Large intestine (tissue), 12 donors: ENCODE measurements at places on chromosomes 1 and 21.
A peak's percentile ranks its signal among the peaks of the same experiment; 100 is the strongest.

- no peak for DNase-seq
Observed at GRCh38 chr1:180962178-180962577, 49.5 kb downstream of the KIAA1614 start.

GRCh38 chr1:2526824-2527555, 594 bp upstream of the PANK4 start:
- DNase-seq = no peak

DNA sequence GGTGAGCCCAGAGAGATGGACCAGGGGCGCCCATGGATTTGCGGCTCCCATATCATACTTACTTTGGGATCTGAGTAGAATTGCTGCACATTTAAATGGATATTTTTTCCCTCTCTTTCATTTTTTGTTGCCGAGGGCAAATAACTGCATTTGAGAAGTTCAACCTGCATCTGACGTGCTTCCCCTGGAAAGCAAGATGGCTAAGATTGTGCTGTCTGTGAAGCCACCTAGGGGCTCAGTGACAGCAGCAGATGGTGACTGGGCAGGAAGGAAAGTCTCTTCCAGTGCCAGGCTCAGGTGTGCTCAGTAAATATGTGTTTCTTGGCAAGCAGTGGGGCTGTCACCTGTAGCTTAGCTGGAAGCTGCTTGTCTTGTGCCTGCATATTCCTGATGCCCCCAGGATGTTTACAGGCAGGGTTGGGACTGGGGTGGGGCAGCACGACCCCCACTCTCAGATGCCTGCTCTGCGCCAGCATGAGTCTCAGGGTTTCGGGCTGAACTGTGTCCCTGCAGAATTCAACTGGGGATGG, 59.8 kb upstream of the ETV3 start:
- no peak for DNase-seq

DNA sequence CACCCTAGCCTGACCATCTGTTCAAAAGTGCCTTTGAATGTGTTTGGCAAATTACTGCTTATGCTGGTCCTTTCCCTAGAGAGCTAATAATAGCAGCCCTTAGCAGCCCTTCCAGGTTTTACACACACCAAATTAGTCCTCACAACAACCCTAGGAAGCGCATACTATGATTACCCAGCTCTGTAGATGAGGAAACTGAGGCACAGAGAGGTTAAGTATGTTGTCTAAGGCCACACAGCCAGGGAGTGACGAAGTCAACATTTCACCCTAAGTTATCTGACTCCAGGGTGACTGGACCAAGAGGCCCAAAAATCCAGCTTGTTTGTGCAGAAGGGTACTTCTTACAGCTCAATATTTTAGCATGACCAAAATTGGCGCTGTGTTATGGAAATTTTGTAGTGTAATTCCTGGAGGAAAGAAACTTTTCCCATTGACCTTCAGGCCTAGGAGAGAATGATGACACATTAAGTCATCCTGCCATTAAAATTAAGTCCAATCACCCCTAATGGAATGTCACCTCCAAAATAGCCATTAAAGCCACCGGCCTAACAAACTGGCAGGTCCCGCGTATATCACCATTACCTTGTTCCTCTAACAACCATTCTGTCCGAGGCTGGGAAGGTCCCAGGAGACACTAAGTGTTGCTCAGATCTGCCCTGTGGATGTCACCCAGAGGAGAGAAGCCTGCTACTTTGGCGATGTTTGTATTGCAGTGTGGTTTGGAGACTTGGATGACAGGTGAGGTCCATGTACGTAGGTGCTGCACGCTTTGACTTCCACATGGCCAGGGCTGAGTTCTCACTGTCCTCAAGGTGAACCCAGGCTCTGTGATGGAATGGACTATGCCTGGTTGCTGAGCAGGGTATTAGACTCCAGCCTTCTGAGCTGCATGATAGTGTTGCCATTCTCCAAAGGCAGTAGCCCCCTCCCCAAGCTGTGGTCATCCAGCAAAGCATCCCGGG, 258.3 kb downstream of the TOMM20 start:
- DNase-seq = no peak

GRCh38 chr1:235022981-235023710, 105.5 kb downstream of the TOMM20 start:
- DNase-seq = no peak

- DNase-seq = no peak
Observed at GRCh38 chr1:177686933-177687332, 282.9 kb downstream of the SEC16B start.

GRCh38 chr1:46190539-46190938, 7.7 kb downstream of the POMGNT1 start:
- no peak for DNase-seq

GRCh38 chr1:245969283-245969682, 537.8 kb downstream of the SMYD3 start:
- DNase-seq = no peak

- no peak for DNase-seq
Observed at GRCh38 chr1:117371441-117372151, 4.3 kb downstream of the MAN1A2 start.

DNA sequence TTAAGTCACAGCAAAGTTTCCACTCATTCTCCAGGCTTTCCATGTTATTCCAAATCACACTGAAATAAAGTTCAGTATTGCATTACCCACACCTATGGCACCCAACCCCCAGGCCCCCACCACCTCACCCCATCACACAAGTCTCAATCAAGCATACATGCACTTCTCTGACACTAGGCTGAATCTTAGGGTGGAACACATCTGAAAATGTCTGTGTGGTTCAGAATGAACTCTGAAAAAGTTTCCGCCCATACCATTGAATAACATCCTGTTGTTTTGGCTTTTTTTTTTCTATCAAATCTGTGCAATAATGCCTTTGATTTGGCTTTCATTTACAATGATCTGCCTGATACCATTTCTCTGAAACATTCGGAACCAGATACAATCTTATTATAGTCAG, 25.8 kb upstream of the LRRC8C start:
- DNase-seq = no peak

GRCh38 chr1:200296091-200296661, 113.7 kb downstream of the ZNF281 start:
- DNase-seq = no peak

- no peak for DNase-seq
Observed at GRCh38 chr1:15066191-15066590, 87.4 kb upstream of the TMEM51 start.

GRCh38 chr1:245301162-245301580, 146.4 kb downstream of the KIF26B start:
- DNase-seq = no peak

DNA sequence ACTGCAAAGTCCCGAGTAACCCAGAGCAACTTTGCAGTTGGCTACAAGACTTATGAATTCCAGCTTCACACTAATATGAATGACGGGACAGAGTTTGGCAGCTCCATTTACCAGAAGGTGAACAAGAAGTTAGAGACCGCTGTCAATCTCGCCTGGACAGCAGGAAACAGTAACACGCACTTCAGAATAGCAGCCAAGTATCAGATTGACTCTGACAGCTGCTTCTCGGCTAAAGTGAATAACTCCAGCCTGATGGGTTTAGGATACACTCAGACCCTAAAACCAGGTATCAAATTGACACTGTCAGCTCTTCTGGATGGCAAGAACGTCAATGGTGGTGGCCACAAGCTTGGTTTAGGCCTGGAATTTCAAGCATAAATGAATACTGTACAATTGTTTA, 66.8 kb downstream of the ACBD6 start:
- DNase-seq = no peak

- peak; percentile 15 for DNase-seq
Observed at GRCh38 chr1:88317396-88317795, 366.7 kb upstream of the PKN2 start.

DNA sequence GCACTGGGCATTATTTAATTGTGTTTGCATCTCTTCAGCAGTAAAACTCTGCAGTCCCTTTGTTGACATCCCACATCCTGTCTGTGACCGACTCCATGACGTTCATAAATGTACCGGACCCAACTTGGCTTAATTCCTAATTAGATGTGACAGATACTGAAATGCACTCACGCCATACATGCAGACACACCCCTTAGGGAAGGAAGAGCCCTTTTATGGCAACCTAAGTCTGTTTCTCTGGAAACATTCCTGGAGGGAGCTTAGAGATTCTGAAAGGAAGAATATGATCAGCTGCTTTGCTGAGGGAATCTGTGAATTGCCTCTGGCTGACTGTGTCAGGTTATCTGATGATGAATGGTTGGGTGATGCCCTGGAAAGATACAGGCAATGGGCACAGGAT, 33.4 kb downstream of the ADAMTS5 start:
- peak; percentile 15 for DNase-seq

DNA sequence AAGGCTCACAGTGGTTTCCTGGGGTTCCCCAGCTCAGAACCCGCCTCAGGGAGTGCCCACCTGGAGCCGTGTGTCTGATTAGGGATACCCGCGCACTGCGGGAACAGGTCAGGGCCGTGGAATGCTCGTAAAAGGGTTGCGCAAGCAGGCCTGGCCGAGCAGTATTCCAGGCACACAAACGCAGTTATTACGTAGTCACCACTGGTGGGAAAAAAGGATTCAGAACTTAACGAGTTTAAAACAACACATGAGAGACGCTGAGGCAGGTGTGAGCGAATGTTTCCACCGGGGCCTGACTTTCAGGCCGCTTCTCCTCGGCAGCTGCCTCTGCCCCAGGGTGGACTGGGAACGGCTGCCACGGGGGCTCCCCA, 18.2 kb downstream of the PLCH2 start:
- peak; percentile 59 for DNase-seq

DNA sequence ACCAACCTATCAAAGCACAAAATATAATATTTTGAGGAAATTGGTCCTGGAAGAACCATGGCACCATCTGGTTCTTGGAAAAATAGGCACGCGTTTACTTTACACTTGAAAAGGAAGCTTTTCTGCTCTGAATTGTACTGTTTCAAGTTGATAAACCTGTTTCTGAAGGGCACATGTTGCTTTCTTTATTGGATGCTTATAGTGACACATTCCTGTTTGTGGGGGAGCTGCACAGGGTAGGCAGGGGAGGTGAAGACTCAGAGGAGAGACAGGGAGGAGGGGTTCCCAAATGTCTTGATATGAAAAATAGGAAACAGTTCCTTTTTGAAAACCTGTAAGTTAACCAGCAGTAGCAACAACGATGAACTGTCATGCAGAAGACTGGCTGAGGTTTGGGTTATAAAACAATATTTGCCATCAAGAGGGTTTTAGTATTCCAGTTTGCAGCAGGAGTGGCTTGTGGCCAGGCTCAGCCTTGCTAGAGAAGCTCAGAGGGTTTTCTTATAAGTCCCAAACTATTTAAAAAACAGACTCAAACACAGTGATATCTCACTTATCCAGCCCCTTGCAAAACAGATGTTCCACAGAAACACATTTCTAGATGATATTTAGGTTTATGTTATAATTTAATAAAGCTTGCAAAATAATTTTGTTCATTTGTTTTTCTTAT, 127.0 kb upstream of the MROH9 start:
- no peak for DNase-seq

GRCh38 chr1:226692051-226692792, 46.9 kb downstream of the ITPKB start:
- DNase-seq = no peak

- DNase-seq = no peak
Observed at GRCh38 chr1:925561-926421, 2.1 kb downstream of the SAMD11 start.

- peak; percentile 33 for DNase-seq
Observed at GRCh38 chr1:226708342-226708780, 30.7 kb downstream of the ITPKB start.

DNA sequence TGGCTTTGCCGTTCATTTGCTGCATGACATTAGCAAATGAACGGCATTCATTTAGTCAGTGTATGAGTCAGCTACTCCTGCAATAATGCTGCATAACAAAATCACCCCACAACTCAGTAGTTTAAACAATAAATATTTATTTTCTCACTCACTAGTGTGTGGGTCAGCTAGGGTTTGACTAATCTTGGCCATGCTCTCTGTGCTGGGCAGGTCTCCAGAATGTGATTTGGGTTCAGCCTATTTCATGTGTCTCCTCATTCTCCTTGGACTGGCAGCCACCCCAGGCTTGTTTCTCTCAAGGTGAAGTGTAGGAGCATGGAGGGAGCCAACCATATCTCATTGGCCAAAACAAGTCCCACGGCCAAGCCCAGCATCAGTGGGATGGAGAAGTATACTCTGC, 104.3 kb downstream of the LACTBL1 start:
- no peak for DNase-seq

GRCh38 chr21:21921410-21922232, 923.4 kb downstream of the NCAM2 start:
- peak; percentile 10 for DNase-seq

- DNase-seq = no peak
Observed at GRCh38 chr1:224506141-224506814, 71.7 kb upstream of the WDR26 start.

- DNase-seq = no peak
Observed at GRCh38 chr1:170604065-170604464, 59.9 kb upstream of the PRRX1 start.

DNA sequence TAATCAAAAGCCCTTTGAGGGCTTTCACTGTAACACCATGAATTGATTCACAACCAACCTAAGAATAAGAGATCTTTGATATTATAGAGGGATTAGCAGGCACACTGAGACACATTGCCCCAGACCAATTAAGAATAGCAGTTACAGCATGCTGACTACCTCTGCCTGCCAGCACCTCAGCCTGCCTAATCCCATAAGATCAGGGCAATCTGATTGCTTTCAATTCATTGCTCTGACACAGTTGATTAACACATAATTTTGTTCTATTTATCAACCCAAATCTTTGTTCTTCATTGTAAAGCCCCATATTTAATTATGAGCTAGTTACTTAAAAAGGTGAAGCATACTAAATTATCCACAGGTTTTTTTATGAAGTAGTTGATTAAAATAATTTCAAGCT, 548.8 kb upstream of the ZP4 start:
- no peak for DNase-seq

- no peak for DNase-seq
Observed at GRCh38 chr1:84756455-84757082, 66.3 kb upstream of the SSX2IP start.

DNA sequence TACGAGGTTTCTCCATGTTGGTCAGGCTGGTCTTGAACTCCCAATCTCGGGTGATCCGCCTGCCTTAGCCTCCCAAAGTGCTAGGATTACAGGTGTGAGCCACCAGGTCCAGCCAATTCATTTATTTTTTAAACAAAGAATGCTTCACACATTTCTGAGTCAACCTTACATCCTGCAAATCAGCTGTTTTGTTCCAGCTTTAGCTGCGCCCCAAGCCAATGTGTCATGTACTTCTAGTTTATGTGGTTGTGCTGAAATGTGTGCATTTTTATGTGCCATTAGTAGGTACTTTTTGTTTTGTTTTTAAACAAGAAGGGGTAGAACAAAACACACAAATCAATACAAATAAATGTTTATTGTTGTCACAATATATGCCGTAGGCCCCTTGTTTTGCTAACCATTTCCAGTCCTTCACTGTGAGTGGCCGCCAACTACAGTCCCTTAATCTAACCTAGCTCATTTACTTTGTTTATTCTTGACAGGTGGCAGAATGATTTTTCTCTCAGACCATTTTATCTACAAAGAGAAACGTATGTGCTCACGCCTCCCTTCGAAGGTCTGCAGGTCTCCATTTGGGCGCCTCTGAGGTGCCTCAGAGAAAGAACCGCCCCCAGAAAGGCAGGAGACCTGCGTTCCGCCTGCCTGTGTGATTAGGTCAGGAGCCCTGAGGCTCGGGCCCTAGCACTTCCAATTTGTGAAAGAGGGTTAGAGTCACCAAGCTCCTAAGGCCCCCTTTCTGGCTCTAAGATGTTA, 2.8 kb upstream of the CASQ2 start:
- no peak for DNase-seq

- no peak for DNase-seq
Observed at GRCh38 chr1:7493711-7494454, 277.2 kb upstream of the VAMP3 start.
